Fibroblast of upper back skin (primary cell): ENCODE measurements at places on chromosomes 7 and 10.

DNA sequence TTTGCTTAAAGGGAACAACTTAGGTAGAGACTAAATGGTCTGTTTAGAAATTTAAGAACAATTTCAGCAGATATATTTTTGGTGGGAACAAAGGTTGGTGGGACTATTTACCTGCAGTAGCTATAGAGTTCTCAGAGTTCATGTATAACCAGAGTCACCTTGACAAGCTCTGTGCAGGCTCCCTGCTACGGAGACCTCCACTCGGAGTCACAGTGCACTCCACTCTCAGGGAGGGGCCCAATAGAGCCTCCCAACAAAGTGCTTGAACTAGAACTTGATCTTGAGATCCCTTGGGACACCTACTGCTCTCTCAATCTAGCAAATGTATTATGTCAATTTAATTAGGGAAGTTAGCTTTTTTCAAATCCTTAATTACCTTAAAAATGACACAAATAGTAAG, 2.3 kb downstream of the MYPN start:
- DNase-seq: no peak

- DNase-seq: no peak
These were observed 2.1 kb downstream of the PRKG1 start for GRCh38 chr10:51076299-51076841.

- DNase-seq: peak; percentile 76
These were observed 6.4 kb upstream of the GPR22 start for GRCh38 chr7:107463139-107464078.

GRCh38 chr7:100477871-100478267, 1.1 kb downstream of the TSC22D4 start:
- no peak for DNase-seq

- DNase-seq: no peak
These were observed 45.2 kb upstream of the TMEM213 start for GRCh38 chr7:138752518-138753149.

DNA sequence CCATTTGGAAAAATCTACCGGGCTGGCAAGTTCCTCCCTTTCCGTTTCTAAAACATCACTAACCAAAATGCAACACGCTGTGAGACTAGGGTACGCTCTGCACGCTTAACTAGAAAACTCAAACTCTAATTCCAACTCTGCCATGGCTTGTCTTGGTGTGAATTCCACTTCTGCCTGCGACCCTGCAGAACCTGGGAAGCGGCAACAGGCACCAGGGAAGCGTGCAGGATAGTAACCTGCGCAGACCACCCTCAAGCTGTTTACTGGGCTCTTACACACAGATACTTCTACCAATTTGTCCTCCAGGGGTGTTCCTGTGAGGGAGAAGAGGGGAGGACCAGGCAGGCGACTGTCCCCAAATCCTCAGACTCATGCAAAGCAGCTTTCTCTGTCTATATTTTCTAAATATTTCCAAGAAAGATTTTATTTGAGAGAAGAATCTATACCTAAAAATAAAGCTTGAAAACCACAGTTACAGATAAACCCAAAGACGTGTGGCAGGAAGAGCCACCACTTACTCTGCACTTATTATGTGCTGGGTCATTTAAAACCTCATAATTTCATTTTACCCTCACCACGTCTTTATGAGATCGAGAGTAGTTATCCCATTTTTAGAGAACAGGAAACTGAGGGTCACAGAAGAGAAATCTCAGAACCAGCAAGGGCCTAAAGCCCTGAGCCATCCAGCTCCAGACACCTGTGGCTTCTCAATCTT, 52.9 kb downstream of the CPXM2 start:
- no peak for DNase-seq
